ENCODE measurements at places on chromosomes 6 and 20.
A peak's percentile ranks its signal among the peaks of the same experiment; 100 is the strongest.

DNA sequence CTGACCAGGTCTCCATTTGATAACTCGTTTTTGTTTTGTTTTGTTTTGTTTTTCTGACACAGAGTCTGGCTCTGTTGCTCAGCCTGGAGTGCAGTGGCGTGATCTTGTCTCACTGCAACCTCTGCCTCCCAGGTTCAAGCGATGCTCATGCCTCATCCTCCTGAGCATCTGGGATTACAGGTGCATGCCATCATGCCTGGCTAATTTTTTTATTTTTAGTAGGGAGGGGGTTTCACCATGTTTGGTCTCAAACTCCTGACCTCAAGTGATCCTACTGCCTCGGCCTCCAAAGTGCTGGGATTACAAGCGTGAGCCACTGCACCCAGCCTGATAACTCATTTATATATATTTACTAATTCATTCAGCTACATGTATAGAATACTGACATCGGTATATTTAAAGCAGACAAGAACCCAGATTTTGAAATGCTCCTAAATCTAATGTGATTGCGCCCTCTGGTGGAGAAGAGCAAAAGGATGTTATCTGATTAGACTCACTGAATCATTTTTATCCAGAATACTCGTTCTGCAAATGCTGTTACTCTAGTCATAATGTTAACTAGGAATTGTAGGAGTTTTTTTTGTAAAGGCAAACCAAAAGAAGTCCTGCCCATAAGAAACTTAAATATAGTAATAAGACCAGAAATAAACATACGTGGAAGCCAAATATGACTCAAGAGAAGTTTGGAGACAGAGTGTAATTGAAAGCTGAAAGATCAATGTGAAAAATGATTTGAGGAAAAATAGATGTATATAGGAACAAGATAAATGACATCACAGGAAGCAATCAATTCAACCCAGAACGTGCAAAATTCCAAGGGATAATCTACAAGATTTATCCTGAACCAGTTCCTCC lies 5.3 kb upstream of the COL12A1 start:
- DNase-seq: peak; percentile 61

DNA sequence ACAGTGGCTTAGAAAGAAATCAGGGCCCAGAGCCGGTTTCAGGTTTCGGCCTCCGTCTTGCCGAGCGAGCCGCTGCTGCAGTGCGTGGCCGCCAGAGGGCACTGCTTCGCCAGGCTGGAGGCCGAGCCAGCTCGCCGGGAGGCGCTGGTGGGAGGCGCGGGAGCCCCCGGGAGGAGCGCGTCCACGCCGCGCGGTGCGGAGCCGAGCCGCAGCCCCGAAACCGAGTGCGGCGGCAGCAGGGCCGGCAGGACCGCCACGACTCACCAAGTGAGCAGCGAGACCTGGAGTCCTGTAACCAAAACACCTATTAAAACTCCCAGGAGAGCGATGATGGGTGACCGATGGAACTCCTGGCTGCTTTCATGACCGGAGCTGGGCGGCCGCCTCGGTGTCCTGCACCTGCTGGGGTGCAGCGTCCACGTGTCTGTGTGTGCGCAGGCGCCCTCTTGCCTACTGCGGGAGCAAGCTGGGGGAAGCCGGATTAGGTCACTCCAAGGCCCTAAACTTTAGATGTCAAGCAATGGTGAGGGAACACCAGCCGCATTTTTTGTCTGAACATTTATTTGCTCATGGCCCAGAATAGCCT lies 186.9 kb upstream of the UST start:
- peak; percentile 70 for DNase-seq

DNA sequence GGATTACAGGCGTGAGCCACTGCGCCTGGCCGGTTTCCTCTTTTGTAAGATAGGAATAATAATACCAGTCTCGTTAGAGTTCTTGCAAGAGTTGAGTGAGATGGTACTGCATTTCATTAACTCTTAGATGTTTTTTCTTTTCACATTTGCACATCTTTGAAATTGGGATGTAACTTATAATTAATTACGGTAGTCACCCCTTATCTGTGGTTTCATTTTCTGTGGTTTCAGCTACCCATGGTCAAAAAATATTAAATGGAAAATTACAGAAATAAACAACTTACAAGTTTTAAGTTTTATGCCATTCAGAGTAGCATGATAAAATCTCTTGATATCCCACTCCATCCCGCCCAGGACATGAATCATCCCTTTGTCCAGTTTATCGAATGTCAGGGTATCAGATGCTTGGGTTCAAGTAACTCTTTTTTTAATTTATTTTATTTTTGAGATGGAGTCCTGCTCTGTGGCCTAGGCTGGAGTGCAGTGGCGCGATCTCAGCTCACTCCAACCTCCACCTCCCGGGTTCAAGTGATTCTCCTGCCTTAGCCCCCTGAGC lies 15.4 kb downstream of the PTK7 start:
- DNase-seq: no peak

GRCh38 chr20:59159493-59160376 lies 3.9 kb upstream of the ZNF831 start:
- no peak for DNase-seq

GRCh38 chr6:20915156-20915555 lies 380.9 kb downstream of the CDKAL1 start:
- no peak for DNase-seq

GRCh38 chr6:106182455-106182854 lies 96.3 kb downstream of the PRDM1 start:
- DNase-seq: no peak

- no peak for DNase-seq
These were observed 868 bp downstream of the MC3R start for GRCh38 chr20:56249244-56249955.
